ENCODE measurements at places on chromosomes 12 and 14.

GRCh38 chr12:113724794-113725556 lies 241.2 kb downstream of the RBM19 start:
- DNase-seq: no peak

- no peak for DNase-seq
Measured at GRCh38 chr12:30021051-30021833, 237.5 kb upstream of the TMTC1 start.

- no peak for DNase-seq
Measured at GRCh38 chr14:71408362-71409030, 501.2 kb downstream of the PCNX1 start.

DNA sequence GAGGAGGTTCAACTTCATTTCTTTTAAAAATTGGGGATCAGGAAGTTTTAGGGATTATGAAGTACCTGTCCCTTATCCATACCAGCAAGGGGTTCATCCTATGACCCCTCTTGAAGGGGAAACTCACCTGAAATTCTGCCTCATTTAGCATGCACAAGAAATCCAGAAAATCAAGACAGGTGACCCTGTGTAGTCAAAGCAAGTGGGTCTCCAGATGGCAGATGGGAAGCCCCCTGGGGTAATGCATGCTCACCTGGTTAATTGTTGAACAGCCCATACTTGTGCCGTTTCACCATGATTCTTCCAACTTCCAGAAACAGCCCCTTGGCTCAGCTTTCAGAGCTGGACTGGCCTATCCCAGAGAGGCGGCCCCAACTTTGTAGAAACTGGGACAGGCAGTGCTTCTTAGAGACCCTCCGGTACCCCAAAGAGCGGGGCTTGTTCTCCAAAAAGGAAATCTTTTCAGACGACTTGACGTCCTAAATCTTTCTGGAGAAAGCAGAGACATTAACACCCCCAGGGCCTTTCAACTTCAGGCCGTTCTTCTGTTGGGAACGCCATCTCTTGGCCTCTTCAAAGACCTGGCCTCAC lies 66.3 kb upstream of the ESRRB start:
- no peak for DNase-seq

DNA sequence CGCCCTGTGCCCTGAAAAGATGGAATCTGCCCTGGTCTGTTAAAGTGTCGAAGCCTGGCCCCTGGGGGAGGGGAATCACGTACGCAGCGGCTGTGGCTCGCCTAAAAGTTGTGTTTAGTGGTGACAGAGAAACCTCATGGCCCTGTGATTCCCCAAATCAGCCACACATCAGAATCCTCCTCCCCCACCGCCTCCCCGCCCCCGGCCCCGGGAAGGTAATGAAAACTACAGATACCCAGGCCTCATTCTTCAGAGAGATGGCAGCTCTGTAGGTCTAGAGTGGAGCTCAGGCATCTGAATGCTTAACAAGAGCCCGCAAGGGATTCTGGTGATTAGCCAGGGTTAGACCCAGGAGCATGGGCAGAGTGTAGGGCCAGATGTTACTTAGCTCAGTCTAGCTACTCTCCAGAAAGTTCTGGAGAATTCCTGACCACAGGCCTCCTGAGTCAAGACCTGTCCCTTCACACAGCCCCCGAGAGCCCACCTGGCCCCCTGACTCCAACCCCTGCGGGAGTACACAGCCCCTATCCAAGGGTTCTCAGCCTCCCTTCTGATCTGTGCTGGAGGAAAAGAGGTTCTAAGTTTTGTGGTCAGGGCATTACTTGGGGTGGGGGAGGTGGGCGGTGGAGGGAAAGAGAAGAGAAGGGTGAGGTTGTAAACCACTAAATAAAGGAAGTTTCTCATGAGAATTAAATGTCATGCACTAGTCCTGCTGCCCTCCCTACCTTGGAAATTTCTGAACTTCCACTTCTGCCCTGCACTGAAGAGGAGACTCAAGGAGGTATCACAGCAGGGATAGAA lies 114.8 kb downstream of the PLXNC1 start:
- no peak for DNase-seq
